ENCODE measurements at places on chromosomes 3 and 15.

DNA sequence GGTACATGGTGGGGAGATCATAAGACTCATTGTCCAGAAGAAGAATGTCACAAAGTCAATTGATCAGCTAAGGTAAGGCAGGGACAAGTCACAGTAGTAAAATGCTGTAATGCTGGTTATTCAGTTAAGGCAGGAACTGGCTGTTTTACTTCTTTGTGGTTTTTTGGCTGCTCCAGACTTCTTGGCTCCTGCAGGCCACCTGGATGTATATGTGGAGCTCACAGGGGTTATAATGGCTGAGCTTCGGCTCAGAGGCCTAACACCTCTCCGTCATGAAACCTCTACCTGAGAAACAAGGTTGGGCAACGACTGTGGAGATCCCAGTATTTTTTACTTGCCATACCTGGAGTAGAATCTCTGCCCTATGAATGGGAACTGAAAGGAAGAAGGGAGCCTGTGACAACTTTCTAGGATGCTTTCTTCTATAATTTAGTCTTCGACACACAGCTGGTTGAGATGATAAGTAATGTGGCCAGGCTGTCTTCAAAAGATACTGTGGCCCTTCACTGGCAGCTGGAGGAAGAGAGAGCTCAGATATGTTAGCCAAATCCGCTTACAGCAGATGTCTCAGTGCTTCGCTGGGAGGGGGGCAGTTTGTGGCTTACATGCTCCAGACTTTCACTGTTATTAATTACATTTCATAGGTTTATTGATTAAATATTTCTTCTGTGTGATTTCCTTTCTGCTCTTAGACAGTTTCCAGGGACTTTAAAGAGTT lies 887.8 kb downstream of the IGSF11 start:
- DNase-seq = peak; percentile 99

DNA sequence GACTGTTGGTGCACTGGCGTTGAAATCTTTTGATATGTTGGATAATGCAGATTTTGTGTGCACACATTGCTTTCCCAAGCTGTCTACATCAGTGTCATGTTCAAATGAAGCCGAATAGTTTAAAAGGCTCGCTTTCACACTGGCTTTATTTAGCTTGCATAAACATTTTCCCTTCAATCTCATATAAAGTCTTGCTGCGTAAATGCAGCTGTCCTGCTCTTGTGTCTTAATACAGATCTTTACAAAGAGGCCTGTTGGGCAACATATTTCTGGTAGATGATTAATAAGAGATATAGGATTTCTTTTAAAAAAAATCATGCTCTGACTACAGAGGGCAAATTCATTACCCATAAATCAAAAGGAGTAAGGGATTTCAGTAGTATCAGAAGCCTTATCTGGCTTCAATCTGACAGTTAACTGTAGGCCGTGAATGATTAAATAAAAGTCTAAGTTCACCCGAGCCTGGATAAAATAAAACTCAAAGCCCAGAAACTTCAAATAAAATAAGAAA lies 937.2 kb downstream of the FHIT start:
- no peak for DNase-seq

DNA sequence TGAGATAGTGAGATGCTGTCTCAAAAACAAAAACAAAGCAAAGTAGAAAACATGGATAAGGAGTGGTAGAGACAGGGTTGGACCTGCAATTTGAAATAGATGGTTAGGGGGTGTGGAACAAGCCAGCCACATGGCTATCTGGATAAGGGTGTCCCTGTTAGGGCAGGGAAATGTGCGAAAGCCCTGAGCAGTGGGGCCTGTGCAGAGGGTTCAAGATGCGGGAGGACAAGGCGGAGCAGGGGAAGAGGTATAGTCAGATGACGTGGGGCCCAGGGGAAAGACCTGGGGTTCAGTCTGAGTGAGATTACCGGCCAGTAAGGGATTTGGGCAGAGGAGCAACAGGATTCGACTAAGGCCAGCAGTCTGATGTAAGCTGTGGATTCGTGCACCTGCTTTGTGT lies 18.4 kb upstream of the NR2E3 start:
- no peak for DNase-seq

- DNase-seq = no peak
These were observed 7.3 kb downstream of the PRKCD start for GRCh38 chr3:53168175-53168923.

GRCh38 chr3:37144806-37145205 lies 29.6 kb downstream of the LRRFIP2 start:
- no peak for DNase-seq

DNA sequence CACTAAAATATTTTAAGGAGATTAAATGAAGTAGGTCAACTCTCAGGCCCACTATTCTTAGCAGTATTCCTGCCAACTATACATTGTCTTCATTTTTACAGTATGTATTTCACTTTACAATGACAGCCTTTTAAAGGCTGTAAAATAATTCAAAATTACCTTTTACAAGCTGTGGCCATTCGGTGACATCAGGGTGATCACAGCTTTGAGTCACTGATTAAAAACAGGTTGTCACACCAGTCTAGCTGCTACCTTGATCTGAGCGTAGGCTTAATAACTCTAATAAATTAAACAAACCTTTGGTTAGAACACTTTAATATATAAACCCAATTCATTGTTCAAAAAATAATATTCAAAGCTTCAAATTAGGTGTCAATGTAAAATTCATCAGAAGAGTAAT lies 29.9 kb downstream of the UBE3A start:
- DNase-seq = no peak

GRCh38 chr3:148227534-148227933 lies 470.2 kb upstream of the AGTR1 start:
- DNase-seq = no peak

DNA sequence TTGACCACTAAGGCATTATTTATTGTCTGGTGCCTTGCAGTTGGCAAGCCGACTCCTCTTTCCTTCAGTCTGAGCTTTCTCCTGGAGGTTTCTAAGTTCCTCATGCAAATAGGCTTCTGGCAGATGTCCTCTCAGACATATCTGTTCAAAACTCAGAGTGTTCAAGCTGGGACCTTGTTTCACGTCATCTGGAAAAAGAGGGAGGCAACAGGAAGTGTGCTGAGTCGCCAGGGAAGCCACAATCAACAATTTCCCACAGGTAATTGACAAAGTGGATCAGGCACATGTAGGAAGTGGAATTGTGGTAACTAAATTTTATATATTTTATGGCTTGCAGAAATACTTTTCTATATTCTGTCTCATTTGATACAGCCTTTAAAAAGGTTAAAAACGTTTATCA lies 14.6 kb downstream of the SCG5 start:
- peak; percentile 14 for DNase-seq

GRCh38 chr15:99442252-99442897 lies 123.4 kb upstream of the MEF2A start:
- DNase-seq = no peak

GRCh38 chr15:91254766-91255165 lies 154.7 kb downstream of the SV2B start:
- no peak for DNase-seq

DNA sequence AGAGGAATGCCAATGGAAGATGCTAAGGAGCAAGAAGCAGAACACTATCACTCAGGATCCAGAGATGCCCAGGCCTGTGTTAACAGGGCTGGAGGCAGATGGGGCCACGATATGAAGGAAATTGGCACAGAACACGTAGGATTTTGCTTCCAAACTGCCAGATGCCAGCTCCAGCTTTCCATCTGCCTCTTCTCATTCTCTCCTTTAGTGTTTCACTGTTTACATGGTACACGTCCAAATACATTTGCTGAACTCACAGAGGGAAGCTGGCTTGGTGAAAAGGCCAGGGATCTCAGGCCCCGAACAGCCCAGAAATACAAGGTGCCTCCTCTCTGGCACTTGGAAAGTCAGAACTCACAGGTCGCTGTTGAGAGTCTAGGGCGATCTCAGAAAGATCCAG lies 187.0 kb downstream of the NTRK3 start:
- DNase-seq = no peak

DNA sequence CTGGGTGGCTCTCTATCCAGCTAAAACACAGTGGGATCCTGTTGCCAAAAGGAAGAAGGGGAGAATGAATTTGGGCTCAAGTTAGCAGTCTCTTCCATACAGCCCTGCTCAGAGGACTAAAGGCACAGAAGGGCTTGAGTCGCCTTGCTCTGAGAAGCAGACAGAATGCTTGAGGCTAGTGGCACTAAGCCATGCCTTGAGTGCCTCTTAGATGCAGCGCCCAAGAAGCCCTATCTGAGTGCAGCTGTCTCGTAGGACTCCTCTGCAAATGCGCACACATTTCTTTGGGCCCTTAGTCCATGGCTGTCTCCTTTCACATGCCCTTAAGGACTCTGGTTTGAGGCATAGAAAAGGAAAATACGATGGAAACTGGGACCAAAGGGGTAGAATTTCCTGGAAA lies 211.3 kb upstream of the CHRM5 start:
- DNase-seq = no peak

GRCh38 chr3:12541625-12542024 lies 3.7 kb downstream of the MKRN2OS start:
- no peak for DNase-seq

DNA sequence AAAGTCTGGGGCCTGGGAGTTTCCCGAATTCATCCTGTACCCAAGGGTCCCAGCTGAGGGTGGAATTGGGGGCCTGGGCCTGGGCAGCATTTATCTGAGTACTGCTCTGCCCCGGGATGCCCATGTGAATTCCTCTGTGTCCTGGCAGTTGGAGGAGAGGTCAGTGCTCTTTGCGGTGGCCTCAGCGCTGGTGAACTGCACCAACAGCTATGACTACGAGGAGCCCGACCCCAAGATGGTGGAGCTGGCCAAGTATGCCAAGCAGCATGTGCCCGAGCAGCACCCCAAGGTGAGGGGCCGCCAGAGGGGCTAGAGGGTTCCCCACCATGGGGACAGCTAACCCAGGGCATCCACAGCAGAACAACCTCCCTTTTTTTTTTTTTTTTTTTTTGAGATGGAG lies 6.2 kb upstream of the RCCD1 start:
- DNase-seq = no peak

GRCh38 chr3:113269661-113270060 lies 58.3 kb downstream of the BOC start:
- DNase-seq = no peak

- peak; percentile 83 for DNase-seq
These were observed 25.0 kb upstream of the BCL6 start for GRCh38 chr3:187770224-187770623.

DNA sequence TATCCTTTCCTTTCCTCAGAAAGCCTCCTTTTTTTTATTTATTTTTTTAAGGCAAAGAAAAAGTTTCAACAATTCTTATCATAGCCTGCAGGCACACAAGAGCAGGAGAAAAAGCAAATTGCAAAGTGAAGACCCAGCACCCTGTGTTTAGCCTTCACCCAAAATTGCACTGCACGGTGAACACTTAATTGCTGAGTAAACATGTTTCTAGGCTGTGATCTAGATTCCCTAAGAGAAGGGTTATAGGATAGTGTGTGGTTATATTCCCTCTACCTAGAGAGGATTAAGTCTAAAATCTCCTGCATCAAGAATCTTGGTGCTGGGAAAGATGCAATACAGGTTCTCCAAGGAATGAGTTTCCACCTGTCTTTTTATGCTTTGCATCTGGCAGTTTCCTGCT lies 70.2 kb upstream of the BFSP2 start:
- DNase-seq = no peak

GRCh38 chr3:29186982-29187725 lies 93.7 kb upstream of the RBMS3 start:
- DNase-seq = no peak

DNA sequence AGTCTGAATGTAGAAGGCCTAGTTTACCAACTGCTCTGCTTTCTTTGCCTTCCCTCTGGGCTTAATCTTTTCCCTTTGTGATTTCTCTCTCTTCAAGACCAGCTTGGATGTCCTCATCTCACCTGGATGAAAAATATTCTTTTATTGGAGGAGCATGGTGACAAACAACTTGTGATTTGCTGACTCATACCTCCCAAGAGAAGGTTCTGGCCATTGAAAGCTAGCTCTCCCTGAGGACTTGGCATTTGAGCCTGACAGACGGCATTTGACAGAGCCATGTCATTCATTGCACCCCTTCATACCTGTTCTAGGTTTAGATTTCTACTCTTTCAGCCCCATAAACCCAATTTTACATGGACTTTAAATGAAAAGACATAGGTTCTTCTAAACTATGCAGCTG lies 33.3 kb downstream of the ATG7 start:
- DNase-seq = no peak

GRCh38 chr15:77499087-77499760 lies 78.5 kb downstream of the HMG20A start:
- no peak for DNase-seq

GRCh38 chr3:121072133-121072532 lies 164.1 kb downstream of the STXBP5L start:
- no peak for DNase-seq

Data from Jurkat, Clone E6-1 (cell line).